ENCODE measurements at places on chromosomes 12 and 14.

GRCh38 chr12:6215932-6216494 is 15.8 kb downstream of the CD9 start:
- DNase-seq, result no peak

GRCh38 chr12:107597695-107598410 is 87.7 kb upstream of the PWP1 start:
- DNase-seq, result no peak

DNA sequence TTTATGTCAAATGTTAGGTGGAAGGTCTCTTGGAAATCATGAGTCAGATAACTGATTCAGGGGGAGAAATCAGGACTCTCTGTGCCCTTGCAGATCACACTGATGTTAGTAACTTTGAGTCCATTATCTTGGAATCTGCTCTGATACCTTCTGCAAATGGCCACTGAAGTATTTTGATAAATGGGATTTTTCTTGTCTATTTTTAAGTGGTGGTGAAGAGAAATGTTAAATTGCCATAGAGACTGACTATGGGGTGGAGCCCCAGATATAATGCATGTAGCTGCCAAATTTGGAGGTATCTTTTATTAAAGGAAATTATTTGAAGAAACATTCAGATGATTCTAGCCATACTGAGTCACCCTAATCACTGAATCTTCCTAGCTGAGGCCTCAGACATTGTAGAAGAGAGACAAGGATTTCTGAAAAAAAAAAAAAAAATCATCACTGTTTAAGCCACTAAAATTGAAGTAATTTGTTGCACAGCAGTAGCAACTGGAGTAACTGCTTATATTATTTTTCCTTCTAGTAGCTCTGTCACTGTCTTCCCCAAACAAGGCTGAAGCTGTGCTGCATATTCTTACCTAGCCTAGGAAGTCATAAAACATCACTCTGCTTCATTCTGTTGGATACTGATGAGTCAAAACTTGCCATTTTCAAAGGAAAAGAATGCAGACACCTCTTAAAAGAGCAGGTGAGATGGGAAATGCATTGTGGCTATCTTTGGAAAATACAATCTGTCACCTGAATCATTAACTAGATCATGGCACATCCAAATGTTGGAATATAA is 36.0 kb upstream of the CLEC14A start:
- no peak for DNase-seq

- DNase-seq, result no peak
Measured at GRCh38 chr12:52091869-52092268, 12.4 kb downstream of the SMIM41 start.

DNA sequence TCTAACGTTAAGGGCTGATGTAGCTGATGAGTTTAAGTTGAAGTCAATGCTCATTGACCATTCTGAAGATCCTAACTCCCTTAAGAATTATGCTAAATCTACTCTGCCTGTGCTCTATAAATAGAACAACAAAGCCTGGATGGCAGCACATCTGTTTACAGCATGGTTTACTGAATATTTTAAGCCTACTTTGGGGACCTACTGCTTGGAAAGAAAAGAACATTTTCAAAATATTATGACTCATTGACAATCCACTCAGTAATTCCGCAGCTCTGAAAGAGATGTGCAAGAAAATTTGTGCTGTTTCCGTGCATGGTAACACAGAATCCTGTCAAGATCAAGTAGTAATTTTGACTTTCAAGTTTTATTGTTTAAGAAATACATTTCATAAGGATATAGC is 35.0 kb upstream of the NAV3 start:
- no peak for DNase-seq

DNA sequence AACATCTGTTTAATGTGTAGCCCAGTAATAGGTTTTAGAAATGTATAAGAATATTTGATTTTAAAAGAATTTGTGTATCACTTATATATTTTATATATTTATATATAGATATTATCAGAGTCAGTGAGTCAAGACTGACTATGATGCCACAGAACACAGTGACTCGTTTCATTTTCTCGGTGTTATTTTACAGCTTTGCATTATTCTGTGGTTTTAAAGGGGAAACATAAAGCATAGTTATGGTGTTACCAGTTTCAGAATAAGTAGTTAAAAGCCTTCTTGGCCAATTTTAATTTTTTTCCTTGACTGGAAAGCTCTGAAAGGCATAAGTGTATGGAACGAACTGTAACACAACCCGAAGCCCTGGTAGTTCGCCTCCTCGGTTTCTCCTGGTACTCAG is 91.0 kb downstream of the GRIP1 start:
- DNase-seq, result no peak

GRCh38 chr12:85569261-85569660 is 266.9 kb downstream of the RASSF9 start:
- no peak for DNase-seq

- peak; percentile 50 for DNase-seq
Measured at GRCh38 chr12:113867258-113867657, 98.9 kb downstream of the RBM19 start.

DNA sequence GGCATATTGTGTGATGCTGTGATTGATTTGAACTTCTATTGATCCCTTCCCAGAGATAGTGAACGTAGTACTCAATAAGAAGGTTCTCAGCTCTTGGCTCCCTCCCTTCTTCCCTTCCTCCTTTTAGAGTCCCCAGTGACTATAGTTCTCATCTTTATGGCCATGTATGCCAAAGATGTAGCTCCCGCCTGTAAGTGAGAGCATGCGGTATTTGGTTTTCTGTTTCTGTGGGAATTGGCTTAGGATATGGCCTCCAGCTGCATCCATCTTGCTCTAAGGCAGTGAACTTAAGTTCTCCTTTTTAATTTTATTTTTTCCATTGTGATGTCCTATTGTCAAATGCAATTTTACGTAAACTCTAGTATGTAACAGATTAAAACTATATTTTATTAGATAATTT is 109.5 kb downstream of the AEBP2 start:
- no peak for DNase-seq

GRCh38 chr12:132542661-132543060 is 52.7 kb downstream of the FBRSL1 start:
- DNase-seq, result no peak

- peak; percentile 1 for DNase-seq
Measured at GRCh38 chr14:99125113-99125512, 146.9 kb downstream of the BCL11B start.

DNA sequence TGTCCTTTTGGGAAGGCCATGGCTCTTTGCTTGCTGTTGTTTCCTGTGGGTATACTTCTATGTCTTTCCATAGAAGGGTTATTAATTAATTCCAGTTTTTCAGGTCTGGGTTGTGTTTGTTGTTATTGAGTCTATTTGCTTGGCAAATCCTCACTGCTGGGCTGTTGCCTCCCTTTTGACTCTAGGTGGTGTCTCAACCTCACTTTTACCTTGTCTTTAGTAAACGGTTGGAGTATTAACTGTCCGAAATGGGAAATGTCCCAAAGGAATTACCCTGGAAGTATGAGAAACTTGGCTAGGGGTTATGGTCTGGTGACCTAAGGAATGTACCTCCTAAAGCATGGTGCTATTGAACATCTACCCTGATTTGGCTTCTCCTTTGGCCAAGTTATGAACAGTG is 16.7 kb downstream of the PRH1 start:
- no peak for DNase-seq

GRCh38 chr12:29131539-29131938 is 17.5 kb upstream of the FAR2 start:
- DNase-seq, result no peak

GRCh38 chr12:19129486-19130223 is at the start of gene PLEKHA5:
TSS of gene PLEKHA5 (plus strand) at chr12:19129733. CDS start at chr12:19129800, 67 bp downstream.
- peak; percentile 76 for DNase-seq

GRCh38 chr12:40992674-40993073 is 195.4 kb upstream of the PDZRN4 start:
- no peak for DNase-seq

- DNase-seq, result no peak
Measured at GRCh38 chr14:59341858-59342477, 123.2 kb downstream of the GPR135 start.

- DNase-seq, result peak; percentile 28
Measured at GRCh38 chr14:21796916-21797315, 123.3 kb upstream of the OR4E1 start.

- no peak for DNase-seq
Measured at GRCh38 chr12:7749442-7749841, 2.3 kb upstream of the CLEC4C start.

GRCh38 chr12:3641428-3642018 is 111.4 kb downstream of the CRACR2A start:
- DNase-seq, result no peak

DNA sequence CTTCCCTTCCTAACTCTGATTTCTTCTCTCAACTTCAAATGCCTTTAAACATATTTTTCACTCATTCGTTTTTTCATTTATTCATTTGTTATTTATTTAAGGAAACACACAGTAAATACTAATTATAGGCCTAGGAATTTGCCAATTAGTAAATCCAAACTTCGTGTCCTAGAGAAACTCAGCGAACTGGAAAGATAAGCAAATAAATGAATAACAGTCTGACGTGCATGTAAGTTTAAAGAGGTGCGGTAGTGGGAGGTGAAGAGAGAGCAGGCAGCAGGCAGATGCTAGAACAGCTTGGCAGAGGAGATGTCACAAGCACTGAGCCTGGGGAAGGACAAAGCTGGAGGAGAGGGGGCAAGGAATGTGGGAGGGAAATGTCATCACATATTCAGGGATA is 228.2 kb downstream of the DPY19L2 start:
- DNase-seq, result no peak

- peak; percentile 5 for DNase-seq
Measured at GRCh38 chr14:32202491-32202997, 525 bp downstream of the RNU6-8 start.

GRCh38 chr12:54535474-54535873 is 13.9 kb upstream of the PDE1B start:
- no peak for DNase-seq

- DNase-seq, result no peak
Measured at GRCh38 chr12:4736091-4736490, 15.9 kb downstream of the GALNT8 start.

DNA sequence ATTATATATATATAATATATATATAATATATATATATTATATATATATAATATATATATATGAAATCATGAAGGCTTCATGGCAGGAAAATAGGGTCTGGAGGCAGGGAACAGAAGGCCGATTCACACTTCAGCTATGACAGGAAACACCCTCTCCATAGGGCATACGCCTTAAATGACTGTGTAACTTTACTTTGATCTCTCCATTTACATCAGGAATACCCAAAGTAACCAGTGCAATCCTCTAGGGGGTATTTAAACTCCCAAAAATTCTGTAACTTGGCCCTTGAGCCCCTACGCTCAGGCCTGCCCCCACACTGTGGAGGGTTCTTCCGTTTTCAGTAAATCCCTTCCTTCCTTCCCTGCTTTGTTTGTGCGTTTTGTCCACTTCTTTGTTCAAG is 40.4 kb upstream of the PPP2R5C start:
- DNase-seq, result no peak

DNA sequence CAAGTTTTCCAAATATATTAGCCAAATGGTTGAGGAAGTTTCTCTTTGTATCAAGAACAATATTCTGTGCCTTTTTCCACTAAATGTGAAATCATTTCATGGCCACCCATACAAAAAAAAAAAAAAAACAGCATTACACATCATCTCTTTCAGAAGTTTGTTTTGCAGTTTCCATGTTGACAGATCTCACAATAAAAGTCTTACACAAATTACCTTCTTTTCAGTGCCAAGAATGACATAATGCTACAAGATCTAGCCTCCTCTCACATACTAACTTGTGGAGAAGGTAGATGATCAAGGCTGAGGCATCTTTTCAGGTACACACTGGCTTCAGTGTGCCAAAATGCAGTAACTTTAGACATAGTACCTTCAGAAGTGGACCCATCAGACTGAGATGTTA is 35.3 kb downstream of the PRKD1 start:
- no peak for DNase-seq

- DNase-seq, result no peak
Measured at GRCh38 chr14:81474148-81474492, 59.5 kb downstream of the SEL1L start.

- no peak for DNase-seq
Measured at GRCh38 chr14:102537981-102538601, 28.5 kb upstream of the ANKRD9 start.

GRCh38 chr12:106794369-106794768 is 19.9 kb downstream of the RIC8B start:
- no peak for DNase-seq

GRCh38 chr14:50615056-50615455 is 53.0 kb downstream of the SAV1 start:
- DNase-seq, result no peak

DNA sequence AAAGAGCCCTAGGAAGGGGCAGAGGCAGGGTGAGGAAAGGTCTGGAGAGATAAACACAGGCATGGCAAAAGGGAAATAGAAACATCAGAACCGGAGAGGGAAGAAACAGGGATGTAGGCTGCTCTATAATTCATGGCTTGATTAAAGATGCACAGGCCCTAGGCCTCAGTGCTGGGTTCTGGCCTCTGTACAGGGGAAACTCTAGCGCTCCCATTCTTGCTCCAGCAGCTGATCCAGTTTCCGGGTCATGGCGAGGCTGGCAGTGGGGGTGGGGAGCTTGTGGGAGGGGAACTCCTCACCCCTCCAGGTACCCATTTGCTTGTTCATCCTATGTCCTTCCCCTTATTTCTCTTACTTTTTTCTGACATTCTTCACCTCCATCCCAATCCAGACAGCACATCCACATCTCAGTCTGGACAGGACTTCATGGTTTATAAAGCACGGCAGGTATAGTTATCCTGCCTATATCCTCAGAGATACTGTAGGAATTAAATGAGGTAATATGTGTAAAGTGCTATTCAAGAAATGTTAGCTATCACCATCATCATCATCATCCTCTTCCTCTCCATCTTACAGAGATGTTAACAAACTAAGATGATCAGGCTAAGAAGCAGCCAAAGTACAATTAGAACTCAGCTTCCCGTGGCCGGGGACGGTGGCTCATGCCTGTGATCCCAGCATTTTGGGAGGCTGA is 8.0 kb upstream of the GPR84 start:
- no peak for DNase-seq

- no peak for DNase-seq
Measured at GRCh38 chr12:120630104-120630892, 10.1 kb upstream of the CABP1 start.

GRCh38 chr12:115700896-115701465 is 576.5 kb downstream of the MED13L start:
- DNase-seq, result no peak

DNA sequence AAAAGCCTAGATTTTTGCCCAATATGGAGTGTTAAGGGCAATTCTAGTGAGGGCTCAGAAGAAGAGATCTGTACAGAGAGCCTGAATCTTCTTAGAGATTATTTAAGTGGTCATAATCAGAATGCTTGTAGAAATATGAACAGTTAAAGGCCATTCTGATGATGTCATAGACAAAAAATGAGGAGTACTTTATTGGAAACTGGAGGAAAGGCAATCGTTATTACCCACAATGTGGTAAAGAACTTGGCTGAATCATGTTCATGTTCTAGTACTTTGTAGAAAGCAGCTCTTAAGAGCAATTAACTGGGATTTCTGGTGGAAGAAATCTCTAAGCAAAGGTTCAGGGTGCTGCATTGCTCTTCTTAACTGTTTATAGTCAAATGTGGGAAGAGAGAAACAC is 36.4 kb upstream of the SYT10 start:
- no peak for DNase-seq

DNA sequence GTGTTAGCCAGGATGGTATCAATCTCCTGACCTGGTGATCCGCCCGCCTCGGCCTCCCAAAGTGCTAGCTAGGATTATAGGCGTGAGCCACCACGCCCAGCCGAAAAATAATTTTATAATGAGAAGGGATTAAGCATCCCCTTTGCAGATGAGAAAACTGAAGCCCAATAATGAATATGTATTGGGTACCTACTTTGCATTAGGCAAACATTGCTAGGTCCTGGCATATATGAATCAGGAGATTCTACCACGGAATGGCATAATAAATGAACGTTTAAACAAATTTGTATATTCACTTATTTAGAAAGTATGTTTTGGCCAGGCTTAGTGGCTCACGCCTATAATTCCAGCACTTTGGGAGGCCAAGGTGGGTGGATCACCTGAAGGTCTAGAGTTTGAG is 32.4 kb downstream of the TULP3 start:
- no peak for DNase-seq

All from endothelial cell (in vitro differentiated cells).